ENCODE measurements at places on chromosomes 1 and 21.

- no peak for DNase-seq
Observed at GRCh38 chr1:46084553-46085451, 47.6 kb downstream of the PIK3R3 start.

GRCh38 chr1:116203920-116204319 lies 92.7 kb downstream of the MAB21L3 start:
- no peak for DNase-seq

DNA sequence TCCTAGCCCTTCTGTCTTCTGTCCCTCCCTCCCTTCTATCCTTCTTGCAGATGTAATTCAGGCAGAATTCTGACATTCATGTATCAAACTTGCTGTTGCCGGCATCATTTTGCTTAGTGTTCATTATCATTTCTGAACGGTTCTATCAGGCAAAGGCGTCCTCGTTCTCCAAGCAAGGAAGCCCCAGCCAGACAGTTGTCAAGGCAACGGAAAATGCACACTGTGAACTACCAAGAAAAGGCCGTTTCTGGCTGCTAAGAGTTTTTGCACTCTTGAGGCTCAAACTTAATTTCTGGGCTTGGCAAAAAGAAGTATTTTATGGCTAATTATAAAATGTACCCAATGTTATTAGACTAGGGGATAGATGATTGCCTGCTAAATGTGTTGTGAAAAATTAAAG lies 164.7 kb upstream of the KCNJ15 start:
- no peak for DNase-seq

- no peak for DNase-seq
Observed at GRCh38 chr1:185213091-185213490, 56.1 kb downstream of the SWT1 start.
